ENCODE measurements at places on chromosomes 12 and 14. TPM values are rescaled to one million over a fixed set of nuclear protein-coding genes. Genes with fewer than 3 reads are reported as not detected.

GRCh38 chr12:56007564-56008559, 10.8 kb downstream of the SUOX start:
- DNase-seq, result no peak

DNA sequence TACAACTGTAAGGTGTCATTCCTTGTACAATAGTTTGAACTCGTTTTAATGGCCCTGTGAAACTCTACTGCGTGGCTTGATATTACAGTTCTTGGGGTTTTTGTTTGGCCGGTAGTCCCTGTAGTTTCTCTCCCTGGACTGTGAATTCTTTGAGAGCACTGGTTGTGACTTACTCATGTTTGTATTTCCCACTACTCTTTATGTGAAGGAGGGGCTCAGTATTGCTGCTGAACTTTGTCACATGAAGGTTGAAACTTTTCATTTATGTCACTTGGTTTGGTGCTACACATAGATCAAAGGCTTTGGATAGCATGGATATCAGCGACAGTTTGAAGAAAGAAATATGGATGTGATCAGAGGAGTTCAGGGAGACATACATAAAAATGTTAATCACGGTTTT, 1.5 kb upstream of the POU6F1 start:
- no peak for DNase-seq

- no peak for DNase-seq
Observed at GRCh38 chr12:38898001-38898684, 7.2 kb downstream of the CPNE8 start.

DNA sequence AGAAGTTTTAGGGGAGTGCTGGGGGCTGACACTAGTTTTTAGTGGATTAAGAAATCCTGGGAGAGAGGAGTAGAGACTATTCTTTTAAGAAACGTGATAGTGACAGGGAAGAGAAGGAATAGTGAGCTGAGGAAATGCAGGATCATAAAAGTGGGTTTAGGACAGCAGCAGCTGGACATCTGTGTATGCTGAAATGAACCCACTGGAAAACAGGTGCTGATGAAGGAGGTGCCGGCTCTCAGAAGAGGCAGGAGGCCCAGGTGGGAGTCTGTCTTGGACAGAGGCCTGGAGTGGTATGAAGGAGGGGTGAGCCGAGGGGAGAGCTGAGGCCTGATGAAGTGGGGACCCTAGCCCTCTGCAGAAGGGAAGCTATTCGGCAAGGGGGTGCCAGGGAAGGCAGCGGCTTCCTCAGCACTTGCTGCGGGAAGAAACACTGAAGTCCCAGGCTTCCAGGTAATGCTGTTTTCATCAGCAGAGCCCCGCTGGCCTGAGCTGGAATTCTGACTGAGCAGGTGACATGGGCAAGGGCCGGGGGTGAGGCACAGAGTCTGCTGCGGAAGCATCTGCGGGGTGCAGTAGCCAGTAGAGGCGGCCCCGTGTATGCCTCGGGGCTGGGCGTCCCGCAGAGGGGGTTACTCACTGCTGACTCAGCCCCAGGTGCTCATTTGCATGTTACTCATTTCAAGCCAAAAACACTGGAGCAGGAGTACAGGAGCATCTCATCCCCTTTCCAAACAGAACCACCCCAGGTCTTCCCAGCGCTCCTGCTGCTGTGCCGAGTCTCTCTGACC, 89.7 kb downstream of the TMCC3 start:
- DNase-seq, result no peak

- DNase-seq, result no peak
Observed at GRCh38 chr12:81381951-81382350, 304.1 kb downstream of the ACSS3 start.

DNA sequence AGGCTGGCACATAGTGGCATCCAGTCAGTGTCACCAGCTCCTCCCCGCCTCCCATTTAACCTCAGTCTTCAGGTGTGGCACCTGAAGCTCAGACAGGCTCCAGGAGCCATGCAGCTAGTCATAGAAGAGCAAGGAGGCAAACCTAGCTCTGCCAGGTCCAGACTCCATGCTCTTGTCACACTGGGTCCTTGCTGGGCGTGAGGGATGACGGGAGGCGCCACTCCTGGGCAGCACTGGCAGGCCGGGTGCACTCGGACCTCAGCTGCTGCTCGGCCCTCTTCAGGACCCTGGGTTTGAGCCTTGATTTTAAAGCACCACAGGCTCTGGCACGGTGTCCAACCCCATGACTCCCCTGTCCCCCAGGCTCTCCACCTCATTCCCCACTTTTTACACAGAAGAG, 24.1 kb downstream of the ITPK1 start:
- no peak for DNase-seq

GRCh38 chr14:98348505-98348904, 923.5 kb downstream of the BCL11B start:
- DNase-seq, result no peak

DNA sequence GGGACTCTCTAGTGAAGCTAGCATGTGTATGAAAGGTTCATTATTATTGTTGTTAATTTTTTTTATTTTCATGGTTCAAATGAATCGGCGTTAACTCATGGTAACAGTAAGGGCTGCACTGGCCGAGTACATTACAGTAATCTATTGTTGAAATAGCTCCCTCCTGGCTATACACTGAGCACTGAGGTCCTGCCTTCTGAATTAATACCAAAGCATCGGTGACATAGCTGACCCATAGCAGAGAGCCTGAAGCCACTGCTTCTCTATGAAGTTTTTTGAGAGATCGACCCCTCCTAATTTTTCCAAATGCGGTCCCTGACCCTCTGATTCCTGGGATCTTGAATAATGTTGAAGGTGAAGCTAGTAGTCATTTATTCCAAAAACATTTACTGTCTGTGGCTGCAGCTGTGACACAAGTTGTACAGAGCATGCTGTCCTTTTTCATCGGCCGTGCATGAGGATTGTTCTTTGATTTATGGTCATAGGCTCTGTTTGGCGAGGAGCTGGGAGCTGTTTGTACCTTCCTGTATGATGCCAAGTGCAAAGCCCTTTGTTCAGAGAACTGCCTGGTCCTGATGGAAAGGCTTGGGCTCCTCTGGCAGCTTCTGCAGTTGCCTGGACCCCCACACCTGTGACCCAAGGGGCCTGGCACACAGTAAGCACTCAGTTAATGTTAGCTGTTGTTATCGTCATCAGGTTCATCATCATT, 486.5 kb downstream of the EGLN3 start:
- no peak for DNase-seq

- DNase-seq, result no peak
Observed at GRCh38 chr14:105439710-105440553, 20.3 kb downstream of the MTA1 start.

DNA sequence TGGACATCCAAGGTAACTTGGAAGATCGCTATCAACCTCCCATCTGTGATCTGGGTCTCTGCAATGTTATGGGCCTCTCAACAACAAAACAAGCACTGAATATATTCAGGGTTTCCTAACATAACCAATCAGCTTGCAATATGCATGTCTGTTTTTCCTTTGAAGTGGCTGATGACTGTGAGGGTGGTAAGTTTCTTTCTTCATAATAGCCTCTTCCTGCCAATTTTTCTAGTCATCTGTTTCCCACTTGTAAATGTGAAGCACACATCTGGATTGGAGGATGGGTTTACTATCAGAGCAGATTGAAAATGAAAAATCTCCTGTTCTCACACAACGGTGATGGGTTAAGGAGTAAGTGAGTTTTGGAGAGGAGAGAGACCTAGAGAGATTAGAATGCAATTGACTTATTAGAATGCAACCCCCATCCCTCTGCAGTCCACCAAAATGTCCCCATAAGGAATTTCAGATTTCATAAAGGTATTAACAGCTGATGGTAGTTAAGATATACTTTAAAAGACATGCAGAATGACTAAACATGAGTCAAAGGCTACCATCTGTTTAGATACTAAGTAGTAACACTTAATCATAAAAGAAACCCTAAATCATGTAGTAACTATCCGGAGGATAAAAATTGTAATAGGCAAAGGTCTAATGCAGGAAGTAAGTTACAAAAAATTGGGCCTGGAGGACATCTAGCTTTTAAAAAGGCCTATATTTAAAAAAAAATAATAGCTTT, 58.4 kb upstream of the SAV1 start:
- peak; percentile 82 for DNase-seq

GRCh38 chr14:75522224-75522982, at the start of gene BATF:
BATF (plus strand) TSS chr14:75522469; CDS start chr14:75522683, 214 bp downstream.
- no peak for DNase-seq

- no peak for DNase-seq
Observed at GRCh38 chr12:11793921-11794710, 144.6 kb downstream of the ETV6 start.

DNA sequence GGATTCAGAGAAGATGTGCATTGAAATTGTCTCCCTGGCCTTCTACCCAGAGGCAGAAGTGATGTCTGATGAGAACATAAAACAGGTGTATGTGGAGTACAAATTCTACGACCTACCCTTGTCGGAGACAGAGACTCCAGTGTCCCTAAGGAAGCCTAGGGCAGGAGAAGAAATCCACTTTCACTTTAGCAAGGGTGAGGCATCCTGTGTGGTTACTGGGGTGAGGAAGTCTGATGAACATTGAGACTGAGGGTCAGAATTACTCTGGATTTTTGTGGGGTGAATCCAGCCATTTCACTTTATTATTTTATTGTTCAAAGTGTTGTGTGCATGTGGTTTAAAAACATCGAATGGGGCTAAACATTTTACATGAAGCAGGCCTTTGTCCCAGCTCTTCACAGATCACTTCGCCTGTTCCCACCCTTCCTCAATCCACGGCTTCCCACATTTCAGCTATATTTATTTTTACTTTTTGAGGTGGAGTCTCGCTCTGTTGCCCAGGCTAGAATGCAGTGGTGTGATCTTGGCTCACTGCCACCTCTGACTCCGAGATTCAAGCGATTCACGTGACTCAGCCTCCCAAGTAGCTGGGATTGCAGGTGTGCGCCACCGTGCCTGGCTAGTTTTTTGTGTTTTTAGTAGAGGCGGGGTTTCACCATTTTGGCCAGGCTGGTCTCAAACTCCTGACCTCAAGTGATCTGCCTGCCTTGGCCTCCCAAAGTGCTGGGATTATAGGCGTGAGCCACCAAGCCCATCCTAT, 40.6 kb downstream of the SUPT16H start:
- DNase-seq, result no peak

GRCh38 chr12:1293901-1294300, 300.5 kb downstream of the FBXL14 start:
- no peak for DNase-seq

- DNase-seq, result no peak
Observed at GRCh38 chr14:31440280-31440679, 17.0 kb downstream of the DTD2 start.

GRCh38 chr14:77040741-77041653, 12.5 kb upstream of the IRF2BPL start:
- DNase-seq, result peak; percentile 72

DNA sequence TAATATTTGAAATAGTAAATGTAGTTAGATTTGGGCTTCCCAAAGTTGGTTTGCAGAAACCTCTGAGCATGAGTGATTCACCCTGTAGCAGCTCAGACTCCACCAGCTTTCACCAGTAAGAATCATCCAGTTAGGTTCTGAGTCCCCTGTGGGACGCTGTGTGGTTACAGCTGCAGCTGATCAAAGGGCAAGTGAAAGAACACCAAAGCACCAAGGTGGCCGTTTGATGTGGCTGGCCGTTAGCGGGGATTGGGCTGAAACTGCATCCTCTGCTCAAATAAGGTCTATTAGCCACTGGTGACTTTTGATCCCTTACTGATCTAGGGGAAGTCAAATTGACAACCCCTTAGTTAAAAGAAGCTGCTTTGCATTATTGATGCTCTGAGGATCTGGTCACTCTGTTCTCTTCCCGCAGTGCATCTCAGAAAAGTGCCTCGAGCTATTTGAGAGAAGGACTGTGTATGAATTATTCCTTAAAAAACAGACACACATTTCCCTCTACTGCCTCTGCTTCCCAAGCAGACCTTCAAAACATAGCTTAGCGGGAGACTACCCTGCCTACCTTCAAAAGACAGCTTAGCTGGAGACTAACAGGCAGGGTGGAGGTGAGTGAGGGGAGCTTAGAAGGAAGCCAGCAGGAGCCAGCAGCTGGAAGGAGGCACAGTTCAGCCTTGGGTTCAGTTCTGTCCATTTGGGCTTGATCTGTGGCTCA, 3.7 kb downstream of the ABHD12B start:
- no peak for DNase-seq

DNA sequence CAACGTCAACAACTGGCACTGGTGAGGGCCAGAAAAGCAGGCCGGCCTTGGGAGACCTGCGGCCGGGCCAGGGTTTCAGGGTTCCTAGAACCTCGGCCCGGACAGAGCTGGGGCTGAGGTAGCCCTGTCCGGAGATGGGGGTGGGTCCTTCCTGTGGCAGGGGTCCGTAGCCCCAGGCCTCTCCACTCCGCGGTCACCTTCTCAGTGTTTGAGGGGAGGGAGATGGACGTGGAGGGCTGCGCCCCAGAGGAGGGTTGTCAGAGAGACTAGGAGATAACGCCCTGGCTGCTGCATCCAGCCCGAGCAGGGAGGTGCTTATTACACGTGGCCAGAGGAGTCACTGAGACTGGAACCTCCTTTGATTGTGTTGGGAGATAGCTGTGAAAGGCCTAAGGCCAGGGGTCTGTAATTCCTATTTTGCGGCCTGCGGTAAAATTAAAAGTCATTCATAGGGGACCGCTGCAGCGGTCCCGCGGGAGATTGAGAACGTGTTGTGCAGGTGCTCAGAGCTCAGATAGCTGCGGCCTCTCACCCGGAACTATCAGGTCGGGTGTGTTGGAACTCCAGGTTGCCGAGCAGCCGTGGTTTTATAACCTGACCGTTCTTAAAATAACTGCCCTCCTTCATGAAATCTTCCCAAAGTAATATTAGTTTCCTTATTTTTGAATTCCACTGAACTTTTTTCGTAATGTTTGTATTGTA, 507 bp downstream of the AHSA1 start:
- no peak for DNase-seq

DNA sequence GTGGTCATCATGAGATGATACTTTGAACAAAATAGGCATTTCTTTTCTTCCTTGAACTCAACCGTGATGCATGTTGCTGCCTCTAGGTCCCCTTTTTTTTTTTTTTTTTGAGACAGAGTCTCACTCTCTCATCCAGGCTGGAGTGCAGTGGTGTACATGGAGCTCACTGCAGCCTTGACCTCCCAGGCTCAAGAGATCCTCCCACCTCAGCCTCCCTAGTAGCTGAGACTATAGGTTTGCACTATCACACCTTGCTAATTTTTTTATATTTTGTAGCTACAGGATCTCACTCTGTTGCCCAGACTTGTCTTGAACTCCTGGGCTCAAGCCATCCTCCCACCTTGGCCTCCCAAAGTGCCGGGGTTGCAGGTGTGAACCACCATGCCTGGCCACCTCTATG, 20.6 kb downstream of the DIP2B start:
- no peak for DNase-seq

GRCh38 chr12:14540801-14541462, 26.8 kb downstream of the PLBD1 start:
- DNase-seq, result no peak

CATSPERB gene
- polyA plus RNA-seq, result not detected

KCNJ8 gene
- 8.7 TPM for polyA plus RNA-seq

CPM gene
- 5.8 TPM for polyA plus RNA-seq

COX8C gene
- polyA plus RNA-seq, result not detected

AICDA gene
- not detected for polyA plus RNA-seq

PRR13 gene
- polyA plus RNA-seq, result 66.4 TPM

NANOG gene
- not detected for polyA plus RNA-seq
